ENCODE measurements at places on chromosomes 12 and 14.

GRCh38 chr12:113683574-113683973 lies 211.9 kb upstream of the LHX5 start:
- H3K4me3 ChIP-seq: no peak overlapping the region
- DNase-seq: no peak
- no peaks in the 10 kb centered on the region for H3K27me3 ChIP-seq
- H3K27ac ChIP-seq: no peak overlapping the region
- H3K4me1 ChIP-seq: no peaks in the 10 kb centered on the region

DNA sequence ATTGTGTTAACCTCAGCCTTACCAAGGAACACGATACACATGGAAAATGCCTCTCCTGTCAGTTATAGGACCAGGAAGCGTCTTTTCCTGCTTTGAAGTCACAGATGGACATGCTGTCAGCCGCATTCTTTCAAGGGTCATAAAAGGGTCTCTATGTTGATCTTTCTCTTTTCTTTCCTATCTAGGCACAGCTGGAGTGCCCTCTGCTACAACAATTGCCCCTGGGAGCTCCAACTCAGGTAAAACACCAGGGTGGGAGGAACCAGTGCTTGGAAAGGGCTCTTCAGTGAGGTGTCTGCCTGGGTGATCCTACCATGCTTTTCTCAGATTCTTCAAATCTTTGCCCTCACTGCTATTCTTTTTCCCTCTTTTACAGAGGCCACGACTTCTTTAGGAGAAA lies 157.4 kb upstream of the CNTN1 start:
- no peak for DNase-seq
- H3K27me3 ChIP-seq: no peaks in the 10 kb centered on the region
- no peak overlapping the region for H3K27ac ChIP-seq
- no peaks in the 10 kb centered on the region for H3K4me1 ChIP-seq
- no peak overlapping the region for H3K4me3 ChIP-seq

DNA sequence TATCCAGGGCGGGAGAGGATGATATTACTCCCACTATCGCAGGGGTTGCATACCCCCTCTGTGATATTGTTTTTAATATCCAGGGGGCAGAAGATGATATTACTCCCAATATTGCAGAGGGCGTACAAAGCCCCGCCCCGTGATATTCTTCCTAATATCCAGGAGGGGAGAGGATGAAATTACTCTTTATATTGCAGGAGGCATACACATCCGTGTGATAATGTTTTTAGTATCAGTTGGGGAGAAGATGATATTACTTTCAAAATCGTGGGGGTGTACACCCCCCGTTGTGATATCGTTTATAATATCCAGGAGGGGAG lies 52.9 kb upstream of the OXA1L start:
- no peaks in the 10 kb centered on the region for H3K27me3 ChIP-seq
- H3K27ac ChIP-seq: no peak overlapping the region

DNA sequence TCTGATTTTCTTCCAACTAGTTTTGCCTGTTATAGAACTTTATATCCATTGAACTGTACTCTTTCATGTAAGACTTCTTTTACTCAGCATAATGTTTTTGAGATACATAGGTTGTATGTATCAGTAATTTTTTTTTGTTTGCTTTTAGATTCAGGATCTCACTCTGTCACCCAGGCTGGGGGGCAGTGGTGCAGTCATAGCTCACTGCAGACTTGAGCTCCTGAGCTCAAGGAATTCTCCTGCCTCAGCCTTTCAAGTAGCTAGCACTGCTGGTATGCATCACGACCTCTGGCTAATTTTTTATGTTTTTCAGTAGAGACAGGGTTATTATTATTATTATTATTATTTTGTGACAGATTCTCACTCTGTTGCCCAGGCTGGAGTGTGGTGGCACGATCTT lies 65.0 kb upstream of the DDHD1 start:
- H3K27me3 ChIP-seq: no peaks in the 10 kb centered on the region
- no peak overlapping the region for H3K27ac ChIP-seq
- H3K36me3 ChIP-seq: no peaks in the 10 kb centered on the region
- peak overlapping the region; percentile 55 for H3K4me3 ChIP-seq
- no peak for DNase-seq

- H3K27me3 ChIP-seq: no peaks in the 10 kb centered on the region
- DNase-seq: no peak
- H3K27ac ChIP-seq: no peak overlapping the region
Observed at GRCh38 chr14:59570122-59570521, 6.5 kb downstream of the CCDC175 start.

DNA sequence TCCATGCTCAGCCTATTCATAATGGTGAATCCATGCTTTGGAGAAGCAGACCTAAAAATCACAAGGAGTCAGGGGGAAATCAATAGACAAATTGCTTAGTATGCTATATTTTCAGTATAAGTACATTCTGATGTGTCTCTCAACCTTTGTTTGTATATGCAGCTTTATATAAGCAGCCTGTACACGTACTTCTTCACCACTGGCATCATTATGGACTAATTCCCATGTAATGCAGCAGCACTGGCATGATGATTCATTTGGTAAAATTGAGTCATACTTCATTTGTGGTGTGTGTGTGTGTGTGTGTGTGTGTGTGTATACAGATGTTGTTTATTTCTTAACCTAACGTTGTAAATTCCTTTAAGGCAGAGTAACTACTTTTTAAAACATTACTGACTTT lies 10.9 kb downstream of the DCP1B start:
- no peak for DNase-seq
- peaks cover 15% of the 10 kb centered on the region for H3K4me1 ChIP-seq
- no peak overlapping the region for H3K4me3 ChIP-seq
- H3K27ac ChIP-seq: no peak overlapping the region

DNA sequence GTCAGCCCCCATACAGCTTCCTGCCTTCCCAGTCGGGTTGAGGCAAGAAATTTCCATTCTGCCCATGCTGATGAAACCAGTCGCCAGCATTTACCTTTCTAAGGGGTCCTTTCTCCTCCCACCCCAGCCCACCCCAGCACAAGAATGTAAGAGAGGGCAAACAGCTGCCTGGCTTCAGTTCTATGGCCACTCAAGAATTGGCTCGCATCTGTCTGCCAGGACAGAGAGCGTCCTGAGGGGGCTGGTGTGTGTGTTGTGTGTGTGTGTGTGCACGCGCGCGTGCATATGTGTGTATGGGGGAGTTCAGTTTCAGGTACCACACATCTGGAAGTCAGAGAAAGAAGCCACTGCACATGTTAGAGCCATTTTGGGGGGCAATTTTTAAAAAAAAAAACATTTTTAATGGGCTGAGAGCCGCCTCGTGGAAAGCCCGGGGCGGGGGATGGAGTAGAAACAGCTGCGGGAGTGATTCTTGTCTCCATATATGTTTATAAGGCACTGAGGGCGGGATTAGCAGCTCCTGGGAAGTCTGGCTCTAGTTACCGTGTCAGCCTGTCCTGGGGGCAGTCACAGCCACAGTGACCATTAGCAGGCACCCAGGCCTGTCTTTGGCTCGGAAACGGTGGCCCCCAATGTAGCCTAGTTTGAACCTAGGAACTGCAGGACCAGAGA lies at the start of gene WNT5B:
WNT5B (plus strand) TSS at position 566 of the 672 bp plus-strand sequence. CDS start 2,124 bp downstream, outside the sequence.
- no peak within 1 kb of the TSS for H3K4me3 ChIP-seq
- no peak for DNase-seq
- no peak within 1 kb of the TSS for H3K27ac ChIP-seq
- no peaks in the 10 kb centered on the region for H3K36me3 ChIP-seq

DNA sequence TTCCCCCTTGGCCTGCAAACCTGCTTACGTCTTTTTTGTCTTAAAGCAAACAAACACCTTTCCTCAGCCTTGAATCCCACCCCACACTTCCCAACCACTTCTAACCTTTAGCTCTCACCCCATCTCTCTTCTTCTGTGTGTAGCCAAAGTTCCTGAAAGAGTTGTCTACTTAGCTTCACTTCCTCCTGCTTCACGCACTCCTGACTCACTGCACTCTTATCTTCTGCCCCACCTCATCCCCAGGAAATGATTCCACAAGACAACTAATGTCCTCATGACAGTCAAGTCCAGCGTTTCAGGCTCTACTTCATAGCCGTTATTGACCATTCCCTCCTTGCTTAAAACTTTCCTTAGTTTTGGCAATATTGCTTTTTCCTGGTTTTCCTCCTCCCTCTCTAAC lies 22.4 kb downstream of the EIF2B2 start:
- H3K4me3 ChIP-seq: no peak overlapping the region
- no peaks in the 10 kb centered on the region for H3K27me3 ChIP-seq
- no peak overlapping the region for H3K27ac ChIP-seq
- no peak for DNase-seq
- no peaks in the 10 kb centered on the region for H3K4me1 ChIP-seq

GRCh38 chr12:133165776-133166175 lies 15.5 kb upstream of the ZNF268 start:
- no peaks in the 10 kb centered on the region for H3K36me3 ChIP-seq
- no peaks in the 10 kb centered on the region for H3K4me1 ChIP-seq
- no peak overlapping the region for H3K4me3 ChIP-seq
